Mesothelial cell of epicardium (in vitro differentiated cells): ENCODE measurements at places on chromosomes 1 and 21.
A peak's percentile ranks its signal among the peaks of the same experiment; 100 is the strongest.

DNA sequence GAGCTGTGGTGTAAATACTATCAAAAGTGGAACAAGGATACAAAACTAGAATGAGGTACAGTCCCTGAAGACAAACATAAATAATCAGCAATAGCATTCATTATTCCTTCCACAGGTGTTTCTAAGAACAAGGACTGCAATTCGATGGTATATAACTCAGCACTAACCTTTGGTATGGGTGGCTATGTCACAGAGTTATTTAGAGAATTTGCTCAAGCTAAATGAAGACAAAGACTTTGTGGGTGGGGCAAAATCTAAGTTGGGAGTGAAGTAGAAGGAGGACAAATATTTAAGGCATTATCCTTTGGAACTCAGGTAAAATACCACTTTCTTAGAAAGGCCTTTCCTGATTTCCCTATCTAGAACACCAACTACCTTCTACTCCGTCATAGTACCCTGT lies 51.5 kb upstream of the CNN3 start:
- H3K4me1 ChIP-seq, result peaks cover 44% of the 10 kb centered on the region
- peak overlapping the region; percentile 25 for H3K27ac ChIP-seq
- DNase-seq, result no peak
- no peak overlapping the region for H3K4me3 ChIP-seq
- peaks cover 3% of the 10 kb centered on the region for H3K36me3 ChIP-seq

DNA sequence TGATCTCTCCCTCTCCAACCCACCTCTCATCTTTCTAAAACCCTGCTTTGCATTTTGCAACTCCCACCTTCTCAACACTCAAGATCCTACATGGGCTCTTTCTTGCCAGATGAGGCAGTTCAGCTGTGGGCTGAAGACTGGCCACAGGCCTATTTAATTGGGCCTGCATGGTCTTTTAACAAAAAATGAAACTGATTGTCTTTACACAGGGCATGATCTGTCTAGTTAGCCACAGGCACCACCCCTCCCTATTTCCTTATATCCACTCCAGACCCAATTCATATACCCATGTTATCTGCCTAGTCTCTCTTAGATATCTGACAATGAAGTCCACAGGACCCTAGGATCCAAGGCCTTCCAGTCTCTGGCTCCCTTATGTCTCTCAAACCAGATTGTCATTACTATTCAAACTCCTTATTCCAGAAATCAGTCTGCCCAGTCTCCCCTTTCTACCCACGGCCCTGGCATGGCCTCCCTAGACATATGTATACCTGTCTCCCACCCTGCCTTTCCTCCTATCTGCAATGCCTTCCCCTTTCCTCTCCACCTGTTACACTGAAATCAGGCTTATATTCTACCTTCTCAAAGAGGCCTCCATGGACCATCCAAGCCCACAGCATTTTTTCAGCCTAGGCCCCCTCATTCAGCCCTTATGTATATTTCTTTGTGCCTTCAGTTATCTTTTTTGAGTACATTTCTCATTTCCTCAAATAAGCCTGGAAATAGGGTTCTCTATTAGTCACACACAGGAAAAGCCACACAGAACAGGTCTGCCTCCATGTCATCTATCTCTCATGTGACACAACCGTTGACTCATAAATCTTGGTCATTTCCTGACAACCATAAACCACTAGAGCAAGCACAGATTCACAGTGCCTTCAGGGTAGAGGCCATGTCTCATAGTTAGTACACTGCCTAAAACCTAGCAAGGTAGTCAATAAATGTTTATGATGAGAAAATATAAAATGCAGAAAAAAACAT lies 39.0 kb downstream of the LPAR3 start:
- no peaks in the 10 kb centered on the region for H3K27me3 ChIP-seq
- no peak overlapping the region for H3K27ac ChIP-seq
- H3K4me1 ChIP-seq, result no peaks in the 10 kb centered on the region
- no peaks in the 10 kb centered on the region for H3K36me3 ChIP-seq

DNA sequence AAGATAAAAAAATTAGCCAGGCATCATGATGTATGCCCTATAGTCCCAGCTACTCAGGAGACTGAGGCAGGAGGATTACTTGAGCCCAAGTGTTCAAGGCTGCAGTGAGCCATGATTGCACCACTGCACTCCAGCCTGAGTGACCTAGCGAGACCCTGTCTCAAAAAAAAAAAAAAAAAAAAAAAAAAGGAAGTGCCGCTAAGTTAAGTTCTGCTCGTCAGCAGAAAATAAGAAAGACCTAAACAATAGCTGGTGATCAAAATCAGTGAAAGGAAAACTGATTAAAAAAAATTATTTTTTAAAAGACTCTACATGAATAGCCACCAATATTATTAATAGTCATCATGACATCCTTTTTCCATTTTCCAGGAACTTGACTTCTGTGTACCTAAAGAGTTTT lies 44.2 kb upstream of the MTR start:
- peaks cover 16% of the 10 kb centered on the region for H3K4me1 ChIP-seq
- no peak for DNase-seq
- no peak overlapping the region for H3K27ac ChIP-seq
- no peaks in the 10 kb centered on the region for H3K27me3 ChIP-seq
- no peak overlapping the region for H3K4me3 ChIP-seq
- no peaks in the 10 kb centered on the region for H3K36me3 ChIP-seq

GRCh38 chr1:183568176-183569021 lies 21.9 kb downstream of the NCF2 start:
- H3K27me3 ChIP-seq, result no peaks in the 10 kb centered on the region
- H3K4me3 ChIP-seq, result no peak overlapping the region
- H3K27ac ChIP-seq, result peak overlapping the region; percentile 1

GRCh38 chr1:84164161-84164560 lies 20.1 kb downstream of the PRKACB start:
- H3K4me1 ChIP-seq, result peaks cover 7% of the 10 kb centered on the region
- H3K4me3 ChIP-seq, result no peak overlapping the region
- DNase-seq, result no peak

- peaks cover 22% of the 10 kb centered on the region for H3K36me3 ChIP-seq
- DNase-seq, result no peak
- H3K27me3 ChIP-seq, result no peaks in the 10 kb centered on the region
- no peak overlapping the region for H3K27ac ChIP-seq
- H3K4me1 ChIP-seq, result peaks cover 18% of the 10 kb centered on the region
- H3K4me3 ChIP-seq, result no peak overlapping the region
Observed at GRCh38 chr1:167943541-167943940, 6.7 kb upstream of the MPC2 start.

GRCh38 chr1:9604836-9605235 lies 16.1 kb downstream of the TMEM201 start:
- no peaks in the 10 kb centered on the region for H3K36me3 ChIP-seq
- DNase-seq, result no peak
- no peaks in the 10 kb centered on the region for H3K4me1 ChIP-seq
- no peaks in the 10 kb centered on the region for H3K27me3 ChIP-seq
- H3K4me3 ChIP-seq, result no peak overlapping the region

DNA sequence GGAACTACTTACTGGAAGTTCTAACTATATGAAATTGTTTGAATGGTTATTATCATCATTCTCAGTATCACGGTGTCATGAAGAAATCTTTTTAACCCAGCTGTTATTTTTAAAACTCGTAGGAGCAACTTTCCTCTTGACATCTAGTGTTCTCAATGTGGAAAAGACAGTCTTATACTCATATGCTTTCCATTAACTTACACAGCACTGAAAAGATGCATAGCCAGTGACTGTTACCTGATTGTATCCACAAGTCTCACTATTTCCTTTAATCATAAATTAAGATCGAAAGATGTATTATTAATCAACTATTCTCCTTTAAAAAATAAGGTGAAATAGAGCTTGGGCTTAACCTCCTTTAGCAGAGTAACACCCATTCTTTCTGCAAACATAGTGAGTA lies 59.7 kb upstream of the TNFSF4 start:
- H3K4me1 ChIP-seq, result peaks cover 4% of the 10 kb centered on the region
- H3K4me3 ChIP-seq, result no peak overlapping the region
- no peak overlapping the region for H3K27ac ChIP-seq
- no peaks in the 10 kb centered on the region for H3K36me3 ChIP-seq
- no peaks in the 10 kb centered on the region for H3K27me3 ChIP-seq

GRCh38 chr1:23483321-23484252 lies at the start of gene ASAP3:
ASAP3 (minus strand) TSS chr1:23484179; CDS start chr1:23484133, 46 bp downstream.
- no peaks in the 10 kb centered on the region for H3K27me3 ChIP-seq
- no peaks in the 10 kb centered on the region for H3K36me3 ChIP-seq
- DNase-seq, result peak; percentile 32
- peak within 1 kb of the TSS; percentile 97 for H3K4me3 ChIP-seq

- peaks cover 48% of the 10 kb centered on the region for H3K36me3 ChIP-seq
- H3K27me3 ChIP-seq, result no peaks in the 10 kb centered on the region
- H3K4me1 ChIP-seq, result peaks cover under 1% of the 10 kb centered on the region
- H3K27ac ChIP-seq, result no peak overlapping the region
- no peak overlapping the region for H3K4me3 ChIP-seq
Observed at GRCh38 chr1:168256164-168256563, 24.5 kb upstream of the TBX19 start.

DNA sequence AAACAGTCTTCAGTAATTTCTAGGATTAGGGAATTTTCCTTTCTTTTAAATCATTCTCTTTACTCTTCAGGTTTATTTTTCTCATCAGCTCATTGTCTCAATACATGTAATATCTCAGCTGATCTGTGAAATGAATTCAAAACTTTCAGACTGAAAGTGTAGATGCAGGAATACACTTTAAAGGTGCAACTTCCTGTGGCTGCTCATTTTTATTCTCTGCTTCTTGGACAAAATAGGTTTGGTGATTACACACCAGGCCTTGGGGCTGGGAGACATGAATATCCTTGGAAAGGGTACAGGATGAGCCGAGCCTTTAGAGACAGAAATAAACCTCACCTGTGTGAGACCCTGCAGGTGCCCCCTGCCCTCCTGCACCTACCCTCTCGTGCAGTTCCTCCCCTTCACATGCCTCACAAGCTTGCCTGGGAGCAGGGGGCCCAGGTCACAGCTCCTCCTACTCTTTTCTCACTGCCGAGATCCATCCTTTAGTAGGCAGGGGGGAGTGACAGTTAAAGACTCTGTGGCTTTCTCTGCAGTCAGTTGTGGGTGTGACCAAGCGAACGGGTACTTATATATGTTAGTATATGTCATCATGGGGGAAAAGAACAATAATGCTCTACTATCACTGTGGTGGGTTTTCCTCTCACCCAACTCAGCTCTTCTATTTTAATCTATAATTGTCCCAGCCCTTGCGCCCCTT lies 23.6 kb downstream of the XCL2 start:
- H3K4me1 ChIP-seq, result peaks cover 9% of the 10 kb centered on the region
- peaks cover 8% of the 10 kb centered on the region for H3K36me3 ChIP-seq
- H3K4me3 ChIP-seq, result no peak overlapping the region
- DNase-seq, result no peak
- no peaks in the 10 kb centered on the region for H3K27me3 ChIP-seq
- no peak overlapping the region for H3K27ac ChIP-seq

DNA sequence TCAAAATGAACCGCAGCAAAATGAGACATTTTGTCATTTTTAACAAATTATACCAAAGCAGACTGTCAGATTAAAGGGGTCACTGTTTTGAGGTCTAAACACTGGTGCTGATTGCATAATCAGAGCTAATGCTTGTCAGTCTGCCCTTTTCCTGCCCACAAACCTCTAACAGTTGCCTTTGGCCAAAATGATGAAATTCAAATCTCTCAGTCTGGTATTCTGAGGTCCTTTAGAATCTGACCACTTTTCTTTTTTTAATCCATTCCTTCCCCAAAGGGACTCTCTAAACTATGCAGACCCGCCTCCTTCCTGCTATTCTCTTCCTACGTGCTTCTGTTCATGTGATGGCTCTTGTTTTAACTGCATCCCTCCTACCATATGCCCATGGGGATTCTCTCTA lies 145.2 kb upstream of the SPATA6 start:
- H3K4me1 ChIP-seq, result peaks cover 6% of the 10 kb centered on the region
- DNase-seq, result no peak
- no peaks in the 10 kb centered on the region for H3K36me3 ChIP-seq

DNA sequence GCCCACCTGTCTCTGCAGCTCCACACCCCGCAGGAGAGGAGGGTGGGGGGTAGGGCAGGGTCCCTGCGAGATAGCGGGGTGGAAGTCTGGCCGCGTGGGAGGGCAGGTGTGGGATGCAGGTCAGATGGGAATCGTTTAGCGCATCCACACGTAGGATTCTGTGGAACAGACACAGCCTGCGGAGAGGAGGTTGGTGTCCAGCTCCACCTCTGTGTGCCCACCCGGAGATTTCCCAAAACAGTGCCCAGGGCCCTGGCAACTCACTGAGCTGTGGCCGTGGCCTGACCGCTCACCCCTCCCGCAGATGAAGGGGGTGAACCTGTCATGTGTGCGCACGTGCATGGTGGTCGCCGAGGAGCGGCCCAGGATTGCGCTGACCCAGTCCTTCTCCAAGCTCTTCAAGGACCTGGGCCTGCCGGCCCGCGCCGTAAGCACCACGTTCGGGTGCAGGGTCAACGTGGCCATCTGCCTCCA lies 46.9 kb downstream of the S100B start:
- no peak overlapping the region for H3K27ac ChIP-seq
- peaks cover 33% of the 10 kb centered on the region for H3K36me3 ChIP-seq
- H3K27me3 ChIP-seq, result no peaks in the 10 kb centered on the region
- no peaks in the 10 kb centered on the region for H3K4me1 ChIP-seq
- H3K4me3 ChIP-seq, result no peak overlapping the region
- no peak for DNase-seq

DNA sequence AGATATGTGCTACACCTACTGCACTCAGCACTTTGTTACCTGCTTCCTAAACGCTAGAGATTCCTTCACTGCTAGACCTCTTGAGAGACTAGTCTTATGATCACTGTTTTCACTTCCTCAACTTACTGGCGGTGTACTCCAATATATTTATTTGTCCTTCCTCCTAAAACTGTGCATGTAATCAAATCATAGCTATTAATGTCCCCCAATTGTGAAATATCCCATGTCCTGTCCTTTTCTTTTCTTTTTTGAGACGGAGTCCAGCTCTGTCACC lies 3.4 kb downstream of the SOAT1 start:
- no peak overlapping the region for H3K27ac ChIP-seq
- peaks cover 27% of the 10 kb centered on the region for H3K4me1 ChIP-seq
- H3K4me3 ChIP-seq, result no peak overlapping the region
- H3K27me3 ChIP-seq, result no peaks in the 10 kb centered on the region
- no peak for DNase-seq

DNA sequence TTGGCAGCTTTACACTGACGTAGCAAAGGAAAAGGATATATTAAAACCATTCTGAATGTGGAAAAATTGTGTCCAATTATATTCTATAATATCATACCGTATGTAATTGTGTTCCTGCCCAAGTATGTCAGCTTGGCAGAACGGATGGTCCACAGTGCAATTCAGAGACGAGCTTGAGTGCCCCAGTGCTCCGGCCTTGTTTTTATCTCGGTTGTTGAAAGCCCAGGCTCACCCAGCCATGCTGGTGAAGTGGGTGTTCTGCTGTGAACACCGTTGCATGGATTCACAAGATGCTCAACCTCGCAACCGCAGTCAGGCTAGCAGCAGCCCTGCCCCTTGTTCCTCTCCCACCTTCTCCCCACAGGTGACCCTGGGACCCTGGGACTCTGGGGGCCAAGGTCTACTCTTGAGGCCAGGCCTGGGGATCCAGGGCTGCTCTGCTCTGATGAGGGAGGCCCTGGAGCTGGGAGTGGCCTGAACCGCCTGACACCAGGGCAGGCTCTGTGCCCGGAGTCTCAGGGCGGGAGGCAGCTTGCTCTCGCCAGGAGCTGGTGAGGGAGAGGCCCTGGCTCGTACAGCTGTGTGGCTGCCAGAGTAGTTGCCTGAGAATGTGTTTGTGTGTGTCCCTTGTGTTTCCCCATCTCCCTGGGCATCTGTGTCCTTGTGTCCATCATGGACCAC lies 11.2 kb downstream of the PTPRF start:
- H3K4me1 ChIP-seq, result peaks cover 75% of the 10 kb centered on the region
- no peaks in the 10 kb centered on the region for H3K27me3 ChIP-seq
- DNase-seq, result no peak
- peaks cover 19% of the 10 kb centered on the region for H3K36me3 ChIP-seq
- H3K27ac ChIP-seq, result peak overlapping the region; percentile 68

- H3K27ac ChIP-seq, result no peak overlapping the region
- no peak for DNase-seq
- H3K4me1 ChIP-seq, result peaks cover 11% of the 10 kb centered on the region
- H3K4me3 ChIP-seq, result no peak overlapping the region
- H3K27me3 ChIP-seq, result no peaks in the 10 kb centered on the region
- H3K36me3 ChIP-seq, result no peaks in the 10 kb centered on the region
Observed at GRCh38 chr1:245288796-245289195, 134.0 kb downstream of the KIF26B start.
